M059J (cell line): ENCODE measurements at places on chromosomes 13 and 19.

DNA sequence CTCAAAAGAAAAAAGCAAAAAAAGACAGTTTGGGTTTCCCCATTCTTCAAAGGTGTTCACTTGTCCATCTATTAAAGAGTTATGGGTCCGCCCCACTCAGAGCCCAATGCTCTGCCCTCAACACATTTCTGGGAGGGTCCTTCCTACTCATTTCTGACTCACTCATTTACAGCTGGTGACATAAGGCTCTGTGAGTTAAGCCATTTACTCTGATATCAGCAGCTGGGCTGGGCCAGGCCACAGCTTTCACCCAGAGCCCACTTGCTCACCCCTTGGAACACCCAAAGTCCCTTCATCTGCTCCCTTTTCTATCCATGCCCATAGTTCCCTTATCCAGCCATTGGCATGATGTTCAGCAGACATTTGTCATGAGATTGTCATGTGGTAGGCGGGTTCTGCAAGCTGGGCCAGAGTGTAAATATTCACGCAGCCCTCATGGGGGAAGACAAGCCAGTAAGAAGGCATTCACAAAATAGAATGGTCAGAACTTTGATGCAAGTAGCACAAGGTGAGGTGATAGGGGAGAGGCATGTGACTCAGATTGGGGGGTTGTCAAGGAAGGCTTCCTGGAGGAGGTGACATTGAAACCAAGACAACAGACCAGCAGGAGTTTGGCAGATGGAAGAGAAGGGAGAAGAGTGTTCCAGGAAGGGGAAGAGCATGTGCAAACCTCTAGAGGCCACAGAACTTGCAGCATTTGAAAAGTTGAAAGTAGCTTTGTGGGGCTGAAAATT is 5.9 kb downstream of the MAST1 start:
- no peak for DNase-seq

DNA sequence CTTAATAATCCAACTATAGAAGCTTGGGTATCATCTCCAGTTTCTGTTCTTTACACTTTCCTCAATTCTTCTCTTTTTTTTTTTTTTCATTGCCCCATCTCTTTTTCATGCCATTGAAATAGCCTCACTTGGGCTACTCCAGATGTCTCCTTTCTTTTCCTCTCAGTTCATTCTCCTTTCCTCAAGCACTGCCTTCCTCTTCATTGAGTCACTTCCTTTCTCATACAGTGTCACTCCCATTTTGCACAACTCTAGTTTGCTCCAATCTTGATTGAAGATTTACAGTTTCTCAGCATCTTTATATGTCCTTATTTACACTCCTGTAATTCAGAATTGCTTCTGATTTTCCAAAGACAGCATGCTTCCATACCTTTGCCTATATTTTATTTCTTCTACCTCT is 61.3 kb downstream of the IPO5 start:
- peak; percentile 48 for DNase-seq

GRCh38 chr13:78786459-78786858 is 127.5 kb upstream of the OBI1 start:
- DNase-seq = no peak

DNA sequence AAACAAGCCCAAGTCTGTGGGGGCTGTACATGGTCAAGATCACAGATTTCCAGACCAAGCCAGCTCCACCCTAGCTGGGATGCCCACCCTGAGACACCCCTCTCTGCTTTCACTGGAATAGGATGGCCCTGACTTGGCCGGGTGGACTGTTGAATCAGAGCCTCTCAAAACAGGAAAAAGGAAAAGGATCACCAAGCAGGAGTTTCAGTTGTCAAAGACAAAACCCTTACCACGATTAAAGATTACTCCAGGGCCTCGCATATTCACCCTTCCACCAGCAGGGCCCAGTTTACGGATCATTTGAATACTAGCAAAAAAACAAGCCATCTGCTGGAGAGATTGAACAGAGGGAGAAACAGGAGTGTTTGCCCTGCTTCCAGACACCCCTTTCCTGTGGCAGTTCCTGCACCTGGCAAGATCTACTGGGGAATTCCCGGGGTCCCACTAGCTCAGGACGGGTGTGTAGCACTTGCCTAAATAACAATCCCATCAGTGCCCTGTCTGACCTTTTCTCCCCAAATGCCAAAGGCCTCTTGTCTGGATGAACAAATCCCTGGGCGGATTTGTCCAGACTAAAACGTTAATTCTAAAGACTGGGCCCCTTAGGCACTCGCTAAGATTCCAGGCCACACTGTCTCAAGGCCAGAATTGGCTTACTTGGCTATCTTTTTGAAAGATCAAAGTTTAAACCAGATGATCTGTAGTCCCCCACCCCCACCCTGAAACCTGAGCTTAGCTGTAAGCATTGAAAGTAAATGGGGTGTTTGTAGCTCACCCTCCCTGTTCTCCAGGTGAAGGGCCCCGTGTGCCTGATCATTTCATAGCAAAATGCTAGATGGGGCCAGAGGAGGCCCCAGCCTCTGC is 38.4 kb downstream of the ACTN4 start:
- DNase-seq = peak; percentile 81

DNA sequence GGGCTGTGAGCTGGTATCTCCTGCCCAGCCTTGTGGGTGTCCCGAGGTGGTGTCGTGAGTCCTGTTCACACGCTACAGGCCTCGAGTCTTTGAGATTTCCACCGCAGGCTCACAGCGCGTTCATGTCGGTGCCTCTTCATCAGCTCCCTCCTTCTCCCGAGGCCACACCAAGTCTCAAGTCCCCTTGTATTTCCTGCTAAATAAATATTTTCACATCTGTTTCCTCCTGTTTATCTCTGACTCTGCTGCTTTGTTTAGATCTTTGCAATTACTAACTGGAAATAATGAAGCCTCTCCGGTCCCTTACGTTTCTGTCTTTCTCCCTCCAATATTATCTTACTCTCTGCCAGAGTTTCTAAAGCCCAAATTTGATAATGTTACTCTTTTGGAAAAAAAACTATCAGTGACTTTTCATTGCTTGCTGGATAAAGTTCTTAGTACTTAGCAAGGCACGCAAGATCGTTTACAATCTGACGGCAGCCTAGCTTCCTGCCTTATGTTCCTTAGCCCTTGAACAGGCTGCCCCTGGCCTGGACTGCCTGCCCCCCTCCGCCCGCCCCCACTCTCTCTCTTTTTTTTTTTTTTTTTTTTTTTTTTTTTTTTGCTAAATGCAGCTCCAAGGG is 130.5 kb upstream of the RNF113B start:
- DNase-seq = no peak

DNA sequence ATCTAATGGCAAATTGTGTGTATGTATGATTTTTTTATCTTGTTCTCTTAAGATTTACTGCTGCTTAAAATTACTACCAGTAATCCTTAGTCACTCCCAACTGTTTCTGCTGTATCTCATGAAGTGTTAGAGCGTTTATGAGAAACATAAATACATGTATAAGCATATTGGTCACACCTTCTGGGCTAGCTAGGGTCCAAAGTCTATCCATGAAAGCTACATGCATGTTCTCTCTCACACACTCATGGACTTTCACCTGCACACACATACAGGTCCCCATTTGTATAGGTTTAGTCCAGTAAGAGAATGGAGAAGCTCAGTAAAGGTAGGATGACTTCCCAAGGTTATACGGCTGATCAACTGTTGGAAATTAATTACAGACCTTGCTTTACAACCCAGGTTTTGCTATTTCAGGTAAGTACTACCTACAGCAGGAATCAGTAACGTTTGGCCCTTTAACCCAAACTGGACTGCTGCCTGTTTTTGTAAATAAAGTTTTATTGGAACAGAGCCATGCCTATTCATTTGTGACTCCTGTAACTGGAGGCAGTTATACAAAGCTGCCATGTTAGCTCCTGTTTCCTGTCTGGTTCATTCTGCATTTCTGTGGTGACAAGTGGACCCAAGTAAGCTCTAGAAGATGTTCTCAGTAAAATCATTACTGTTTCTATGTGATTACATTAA is 15.3 kb downstream of the METTL21C start:
- no peak for DNase-seq

DNA sequence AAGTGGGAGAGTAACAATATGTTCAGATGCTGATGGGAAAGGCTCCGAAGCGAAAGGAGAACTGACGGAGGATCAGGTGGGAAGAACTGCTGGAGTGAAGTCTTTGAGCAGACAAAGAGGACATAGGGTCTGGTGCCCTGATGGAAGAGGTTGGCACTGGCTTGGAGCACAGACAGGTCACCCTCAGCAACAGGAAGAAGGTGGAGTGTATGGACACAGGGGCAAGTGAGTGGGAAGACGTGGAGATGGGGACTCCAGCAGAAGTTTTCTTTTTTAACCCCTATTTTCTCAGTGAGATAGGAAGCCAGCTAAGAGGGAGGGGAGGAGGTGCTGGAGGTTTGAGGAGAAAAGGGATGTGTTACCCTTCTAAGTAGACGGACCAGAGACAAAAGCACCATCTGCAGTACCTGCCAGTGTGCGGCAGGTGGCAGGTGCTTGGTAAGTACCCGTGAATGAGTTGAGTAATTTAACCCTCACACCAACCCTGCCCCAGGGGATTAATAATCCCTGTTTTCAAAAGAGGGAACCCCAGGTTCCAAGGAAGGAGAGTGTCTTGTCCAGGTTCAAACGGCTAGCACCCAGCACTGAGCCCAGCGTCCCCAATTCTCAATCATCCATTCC is 11.2 kb downstream of the HAS1 start:
- peak; percentile 72 for DNase-seq

DNA sequence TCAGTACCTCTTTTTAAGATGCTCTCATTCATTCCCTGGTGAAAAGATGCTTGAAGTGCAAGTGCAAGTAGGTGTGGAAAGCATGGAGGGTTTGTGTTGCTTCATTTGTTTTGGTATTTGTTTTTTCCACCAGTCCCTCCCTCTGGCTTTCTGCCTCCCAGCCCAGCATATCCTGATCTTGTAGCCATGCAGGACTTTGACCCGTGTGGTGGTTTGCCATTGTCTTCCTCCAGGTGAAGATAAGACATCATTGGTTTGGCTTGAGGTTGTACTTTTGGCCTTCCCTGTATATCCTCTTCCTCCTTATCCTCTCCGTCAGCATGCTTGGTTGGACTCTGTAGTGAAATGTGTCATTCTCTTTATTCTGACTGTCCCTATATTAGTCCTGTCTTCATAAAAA is 9.1 kb downstream of the SPINT2 start:
- no peak for DNase-seq

GRCh38 chr19:32392901-32393300 is 12.7 kb upstream of the DPY19L3 start:
- DNase-seq = no peak

DNA sequence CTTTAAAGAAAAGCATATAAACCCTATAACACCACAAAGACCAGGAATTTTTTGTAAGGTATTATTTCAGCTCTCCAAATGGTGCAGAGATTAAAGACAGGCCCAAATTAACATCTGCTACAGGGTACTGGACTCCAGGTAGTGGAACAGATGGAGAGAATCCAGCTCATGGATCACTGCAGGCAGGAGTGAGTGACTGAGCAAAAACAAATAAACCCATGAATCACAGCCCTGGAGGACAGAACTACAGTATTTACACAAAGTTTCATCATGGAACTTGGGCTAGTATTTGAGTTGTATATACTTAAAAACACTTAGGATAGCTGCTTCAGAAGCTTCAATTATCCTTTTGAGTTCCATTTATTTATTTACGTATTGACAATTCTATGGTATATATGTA is 132.8 kb upstream of the SPRY2 start:
- no peak for DNase-seq

DNA sequence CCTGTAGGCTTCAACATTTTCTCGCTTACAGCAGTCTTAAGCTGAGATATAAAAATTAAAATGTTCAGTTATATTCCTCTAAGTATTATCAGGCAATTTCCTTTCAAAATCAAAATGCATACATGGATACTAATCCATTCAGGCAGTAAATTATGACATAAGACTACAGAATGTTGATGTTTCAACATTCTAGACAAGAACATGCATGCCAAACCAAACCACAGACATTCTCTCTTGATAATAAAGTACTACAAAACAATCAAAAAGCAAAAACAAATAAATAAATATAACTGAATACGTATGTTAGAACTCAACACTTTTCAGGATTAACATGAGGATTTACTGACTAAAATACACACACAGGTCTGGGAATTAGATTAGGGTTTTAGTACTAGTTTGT is 7.7 kb downstream of the DIS3 start:
- no peak for DNase-seq

DNA sequence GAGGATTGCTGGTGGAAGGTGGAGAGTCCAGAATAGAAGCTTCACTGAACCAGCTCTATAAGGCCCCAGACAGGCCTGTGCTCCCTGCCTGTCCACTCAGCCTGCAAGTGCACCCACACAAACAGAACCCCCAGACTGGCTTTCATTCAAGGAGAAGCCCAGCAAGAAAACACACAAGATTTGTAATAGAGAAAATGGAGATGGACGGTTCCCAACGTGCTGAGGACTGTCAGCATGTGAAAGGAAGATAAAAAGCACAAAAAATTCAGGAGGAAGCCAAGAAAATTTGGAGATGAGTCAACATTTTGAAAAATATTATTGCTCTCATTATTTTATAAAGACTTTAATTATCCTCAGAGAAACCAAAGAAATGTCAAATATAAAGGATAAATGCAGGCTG is 218.2 kb upstream of the SLC10A2 start:
- no peak for DNase-seq

- DNase-seq = peak; percentile 67
These were observed 98.1 kb downstream of the SERP2 start for GRCh38 chr13:44471686-44472085.

- DNase-seq = no peak
These were observed 13.7 kb upstream of the PRKD2 start for GRCh38 chr19:46730595-46730994.

DNA sequence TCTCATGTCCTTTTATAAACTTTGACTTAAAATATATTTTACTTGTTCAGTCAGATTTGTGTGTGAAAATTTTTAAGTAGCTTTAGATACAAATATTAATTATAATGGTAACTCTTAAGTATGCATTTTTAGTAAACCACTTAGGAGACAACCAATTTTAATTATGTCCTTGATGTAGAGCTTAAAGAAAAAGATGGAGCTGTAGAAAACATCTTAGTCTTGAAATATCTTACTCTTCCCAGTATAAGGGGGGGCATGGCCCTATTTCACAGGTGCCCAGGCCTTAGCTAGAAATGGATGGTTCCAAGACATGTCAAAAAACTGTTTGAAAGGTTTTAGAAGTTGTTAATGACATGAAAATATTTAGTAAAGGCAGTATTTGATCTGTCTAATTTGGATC is 43.4 kb upstream of the CEACAM21 start:
- no peak for DNase-seq

DNA sequence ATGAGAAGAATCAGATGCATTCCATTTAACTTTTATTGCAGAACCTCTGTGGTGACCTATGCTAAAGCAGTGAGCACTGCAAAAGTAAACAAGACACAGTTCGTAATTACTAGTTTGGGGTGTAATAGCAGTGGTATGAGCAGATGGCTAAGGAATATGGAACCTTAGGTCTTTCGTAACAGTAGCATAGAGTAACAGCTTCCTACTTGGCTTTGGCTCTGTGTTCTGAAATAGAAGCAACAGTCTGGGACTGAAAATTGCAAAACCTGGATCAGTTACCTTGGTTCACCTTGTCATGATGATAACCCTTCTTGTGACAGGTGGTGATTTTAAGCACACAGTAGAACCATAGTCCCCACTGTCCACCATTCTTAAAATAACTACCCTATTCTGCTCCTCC is 303.4 kb downstream of the GPC6 start:
- no peak for DNase-seq

- DNase-seq = no peak
These were observed 2.8 kb upstream of the ZNF543 start for GRCh38 chr19:57317503-57317902.
